ENCODE measurements at places on chromosomes 1 and 21. TPM values are rescaled to one million over a fixed set of nuclear protein-coding genes. Genes with fewer than 3 reads are reported as not detected.

RSBN1 gene
- total RNA-seq: 11.1 TPM

LAX1 gene
- 0.06 TPM for total RNA-seq

PADI3 gene
- total RNA-seq: 0.07 TPM

ZNF697 gene
- 6.8 TPM for total RNA-seq

OR10R2 gene
- not detected for total RNA-seq

CRP gene
- not detected for total RNA-seq

HFM1 gene
- total RNA-seq: 0.94 TPM

SPRR1A gene
- not detected for total RNA-seq

S100A7 gene
- not detected for total RNA-seq

OR2L2 gene
- total RNA-seq: not detected

HES2 gene
- total RNA-seq: 6.2 TPM

S100A5 gene
- 2.7 TPM for total RNA-seq

RNF186 gene
- not detected for total RNA-seq

TMEM82 gene
- total RNA-seq: not detected

PYHIN1 gene
- total RNA-seq: not detected

RAVER2 gene
- 9.8 TPM for total RNA-seq

GRHL3 gene
- 9.9 TPM for total RNA-seq

RRP1 gene
- 40.4 TPM for total RNA-seq

VHLL gene
- not detected for total RNA-seq

GPR89B gene
- 9.1 TPM for total RNA-seq

S100B gene
- not detected for total RNA-seq

Measured in epithelial cell of proximal tubule (primary cell).